ENCODE measurements at places on chromosomes 1 and 21.
A peak's percentile ranks its signal among the peaks of the same experiment; 100 is the strongest.

- no peak for DNase-seq
These were observed 2.6 kb downstream of the HYI start for GRCh38 chr1:43451157-43451591.

DNA sequence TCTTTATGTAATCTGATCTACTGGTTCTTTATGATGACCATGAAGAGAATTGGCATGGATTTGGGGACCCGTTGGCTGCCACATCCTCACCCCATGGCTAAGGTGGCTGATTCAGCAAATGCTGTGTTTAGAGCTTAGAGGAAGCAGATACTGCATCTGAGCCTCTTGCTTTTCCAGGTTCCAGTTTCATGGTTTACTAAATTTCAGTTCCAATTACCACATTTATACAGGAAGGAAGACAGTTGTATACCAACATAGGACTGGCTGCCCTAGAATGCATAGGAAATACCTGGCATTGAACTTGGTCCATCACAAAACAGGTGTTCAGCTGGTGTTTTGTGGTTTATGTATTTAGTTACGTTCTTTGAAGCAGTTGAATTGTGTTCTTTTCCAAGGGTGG, 107.1 kb downstream of the ST3GAL3 start:
- DNase-seq: no peak

- no peak for DNase-seq
These were observed 5.3 kb downstream of the SLAMF7 start for GRCh38 chr1:160744199-160744851.

- DNase-seq: peak; percentile 83
These were observed 24.1 kb downstream of the ETNK2 start for GRCh38 chr1:204127597-204128242.

DNA sequence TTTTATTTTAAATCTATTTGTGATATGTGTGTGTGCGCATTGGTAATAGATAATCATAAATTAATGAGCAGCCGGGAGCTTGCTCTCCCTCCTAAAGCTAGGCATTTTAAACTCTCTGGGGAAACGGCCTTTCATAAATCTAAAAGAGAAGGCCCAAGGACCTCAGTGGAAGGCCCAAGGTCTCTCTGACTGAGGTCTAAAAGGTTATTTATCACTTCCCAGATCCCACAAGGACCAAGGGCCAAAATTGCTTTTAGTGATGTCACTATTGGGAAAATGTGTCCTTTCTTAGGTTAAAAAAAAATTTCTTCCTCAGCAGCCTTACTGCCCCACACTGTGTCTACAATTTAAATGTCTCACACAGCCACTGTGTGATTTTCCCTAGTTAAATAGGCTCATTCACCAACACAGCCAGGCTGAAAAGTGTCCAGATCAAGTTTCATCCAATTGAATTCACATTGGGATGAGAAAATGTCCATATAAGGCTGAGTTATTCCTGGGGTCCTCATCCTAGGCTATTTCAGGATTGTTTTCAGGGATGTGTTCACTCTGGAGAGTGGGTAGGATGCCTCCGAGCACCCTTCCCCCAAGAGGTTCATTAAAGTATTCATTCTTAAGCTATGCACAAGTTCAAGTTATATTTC, 46.1 kb downstream of the SLC44A3 start:
- DNase-seq: no peak

DNA sequence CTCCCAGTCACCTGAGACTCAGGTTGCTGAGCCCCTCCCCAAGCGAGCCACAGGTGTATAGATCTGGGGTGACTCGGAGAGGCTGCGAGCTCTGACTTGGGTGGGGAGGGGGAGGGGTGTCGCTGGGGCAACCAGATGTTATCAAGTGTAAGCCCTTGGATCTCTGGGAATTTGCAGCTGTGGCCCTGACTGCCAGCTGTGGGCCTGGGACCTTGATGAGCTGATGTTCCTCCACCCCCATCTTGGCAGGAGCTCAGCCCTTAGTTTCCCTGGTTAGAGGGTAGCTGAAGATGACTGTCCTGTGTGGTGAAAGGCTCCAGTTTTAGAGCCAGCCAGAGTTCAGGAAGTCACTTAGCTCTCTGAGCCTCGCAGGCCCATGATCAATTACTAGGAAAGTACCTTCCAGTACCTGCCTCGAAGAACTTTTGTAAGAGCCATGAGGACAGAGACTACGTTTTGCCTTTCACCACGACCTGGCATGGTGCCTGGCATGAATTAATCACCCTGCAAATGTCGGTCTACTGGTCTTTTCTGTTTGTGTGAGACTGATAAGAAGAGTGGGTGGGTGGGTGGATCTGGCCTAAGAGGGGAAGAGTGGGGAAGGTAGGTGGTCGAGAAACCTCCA, 55.8 kb downstream of the YARS1 start:
- no peak for DNase-seq

DNA sequence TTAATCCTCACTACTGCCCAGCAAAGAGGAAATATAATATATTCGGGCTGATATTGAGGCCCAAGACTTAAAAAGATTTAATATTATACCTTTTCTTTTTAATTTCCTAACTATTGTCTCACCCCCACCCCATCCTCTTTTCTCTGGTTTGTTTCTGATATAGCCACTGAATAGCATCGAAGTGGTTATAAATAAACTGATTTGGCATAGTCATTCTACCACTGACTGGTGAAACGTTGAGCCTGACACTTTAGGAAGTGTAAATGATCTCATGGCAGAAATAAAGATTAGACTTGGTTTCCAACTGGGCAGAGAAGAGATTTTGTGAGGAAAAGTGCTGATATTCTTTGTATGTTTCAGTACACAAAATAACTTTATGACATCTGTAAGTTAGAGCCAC, 39.3 kb downstream of the DTL start:
- no peak for DNase-seq

DNA sequence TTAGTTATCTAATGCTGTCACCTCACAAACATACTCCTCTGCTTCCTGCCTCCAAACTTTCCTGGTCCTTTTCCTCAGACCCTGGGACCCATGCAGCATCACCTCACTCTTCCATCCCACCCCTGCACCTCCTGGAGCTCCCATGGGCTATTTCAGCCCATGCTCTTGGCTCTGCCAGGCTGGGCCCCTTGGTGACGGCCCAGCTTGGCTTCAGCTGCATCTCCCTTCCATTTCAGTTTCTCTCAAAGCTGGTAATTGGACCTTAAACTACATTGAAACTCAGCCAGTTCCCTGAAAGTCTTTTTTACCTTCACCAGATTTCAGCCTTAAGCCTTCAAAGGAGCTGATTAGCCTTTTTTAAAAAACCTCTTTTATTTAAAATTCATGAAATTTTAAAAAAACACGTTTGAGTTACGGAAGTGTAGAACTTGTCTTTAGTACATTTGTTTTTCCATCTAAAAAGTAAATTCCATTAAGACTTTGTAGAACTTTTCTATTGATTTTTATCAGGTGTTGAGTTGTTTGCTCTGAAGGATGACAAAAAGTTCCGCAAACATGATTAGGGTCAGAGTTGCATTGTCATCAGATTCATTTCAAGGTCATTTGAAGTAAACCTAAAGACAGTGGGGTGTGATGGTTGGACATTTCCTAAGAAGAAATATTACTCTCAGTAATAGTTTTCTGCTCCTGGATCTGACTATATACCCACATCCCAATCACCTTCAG, 33.5 kb downstream of the AGT start:
- DNase-seq: no peak

DNA sequence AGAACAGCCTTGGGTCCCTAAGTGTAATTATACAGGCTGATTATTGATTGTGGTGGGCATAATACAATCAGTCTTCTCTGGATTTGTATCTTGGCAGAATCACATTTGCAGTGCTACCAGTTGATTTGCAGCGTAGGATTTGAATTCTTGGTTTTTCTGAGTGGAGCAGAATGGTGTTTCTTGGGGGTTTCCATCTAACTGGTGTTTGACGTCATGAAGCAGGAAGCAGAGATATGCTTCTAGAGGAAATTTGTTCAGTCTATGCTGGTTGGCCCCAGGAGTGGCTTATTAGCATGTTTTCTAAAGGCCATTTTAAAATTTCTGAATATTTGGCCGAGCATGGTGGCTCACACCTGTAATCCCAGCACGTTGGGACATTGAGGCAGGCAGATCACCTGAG, 3.4 kb downstream of the CTTNBP2NL start:
- DNase-seq: no peak

- no peak for DNase-seq
These were observed 99.9 kb downstream of the GLUL start for GRCh38 chr1:182291584-182292192.

DNA sequence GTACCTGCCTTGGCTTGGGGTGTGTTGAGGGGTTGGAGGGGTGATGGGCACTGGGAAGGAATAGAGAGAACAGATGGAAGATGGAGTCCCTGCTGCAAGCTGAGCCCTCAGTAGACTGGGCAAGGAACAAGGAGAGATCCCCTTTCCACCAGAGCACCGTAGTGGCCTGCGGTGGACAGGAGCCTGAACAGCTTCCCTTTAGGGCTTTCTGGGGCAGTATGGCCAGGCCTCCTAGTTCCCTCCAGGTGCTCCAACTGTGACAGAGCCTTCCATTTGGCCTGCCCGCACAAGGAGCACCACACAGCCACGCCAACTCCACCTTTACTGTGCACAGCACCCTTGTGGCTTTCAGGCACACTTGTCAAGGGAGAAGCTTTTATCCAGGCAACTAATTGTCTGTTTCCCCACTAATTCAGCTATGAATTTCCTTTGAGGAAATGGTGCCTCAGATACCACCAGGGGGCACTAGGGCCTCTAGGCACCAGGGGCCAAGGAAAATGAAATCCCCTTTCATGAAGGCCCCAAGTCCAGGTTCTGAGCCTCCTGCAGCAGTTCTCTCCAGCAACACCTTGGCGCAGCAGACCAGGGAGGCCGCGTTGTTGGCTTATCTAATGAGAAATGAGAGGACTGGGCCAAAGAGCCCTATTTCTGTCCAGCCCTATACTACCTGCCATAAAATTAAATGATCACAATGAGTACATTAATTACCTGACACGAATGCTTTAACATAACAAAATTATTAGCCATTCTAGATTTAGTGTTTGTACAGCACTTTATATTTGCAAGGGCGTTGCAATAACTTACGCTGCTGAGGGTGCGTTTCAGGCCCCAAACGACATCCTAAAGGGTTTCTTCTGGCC, 23.1 kb upstream of the ERI3 start:
- DNase-seq: peak; percentile 15

DNA sequence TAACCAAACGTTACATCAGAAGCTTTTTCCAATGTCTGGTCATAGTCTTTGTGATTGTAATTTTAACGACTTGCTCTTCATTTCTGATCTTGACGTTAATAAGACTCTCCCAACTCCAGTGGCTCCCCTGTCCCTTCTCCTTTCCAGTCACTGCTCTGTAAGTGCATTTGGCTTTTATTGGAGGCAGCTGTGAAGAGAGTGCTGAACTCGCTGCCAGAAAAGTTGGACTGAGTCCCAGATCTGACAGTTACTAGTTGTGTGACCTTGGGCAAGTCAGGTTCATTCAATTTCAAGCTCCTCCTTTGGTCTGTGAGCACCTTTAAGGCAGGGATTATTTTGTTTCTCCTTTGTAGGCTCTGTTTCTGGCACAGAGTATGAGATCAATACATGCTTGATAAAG, 109.6 kb upstream of the TSPAN2 start:
- DNase-seq: no peak

GRCh38 chr1:156571919-156572662, at the start of gene IQGAP3:
TSS of gene IQGAP3 (minus strand) at chr1:156572565. CDS start at chr1:156572529, 36 bp downstream.
- DNase-seq: peak; percentile 69

DNA sequence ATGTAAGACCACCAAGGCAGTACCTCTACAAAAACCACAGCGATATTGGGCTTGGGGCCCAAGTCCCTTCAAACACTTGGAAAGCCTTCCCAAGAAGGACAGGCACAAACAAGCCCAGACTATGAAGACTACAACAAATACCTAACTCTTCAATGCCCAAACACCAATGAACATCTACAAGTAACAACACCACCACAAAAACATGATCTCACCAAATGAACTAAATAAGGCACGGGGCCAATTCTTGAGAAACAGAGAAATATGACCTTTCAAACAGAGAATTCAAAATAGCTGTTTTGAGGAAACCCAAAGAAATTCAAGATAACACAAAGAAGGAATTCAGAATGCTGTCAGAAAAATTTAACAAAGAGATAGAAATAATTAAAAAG, 86.8 kb downstream of the COL24A1 start:
- DNase-seq: no peak

DNA sequence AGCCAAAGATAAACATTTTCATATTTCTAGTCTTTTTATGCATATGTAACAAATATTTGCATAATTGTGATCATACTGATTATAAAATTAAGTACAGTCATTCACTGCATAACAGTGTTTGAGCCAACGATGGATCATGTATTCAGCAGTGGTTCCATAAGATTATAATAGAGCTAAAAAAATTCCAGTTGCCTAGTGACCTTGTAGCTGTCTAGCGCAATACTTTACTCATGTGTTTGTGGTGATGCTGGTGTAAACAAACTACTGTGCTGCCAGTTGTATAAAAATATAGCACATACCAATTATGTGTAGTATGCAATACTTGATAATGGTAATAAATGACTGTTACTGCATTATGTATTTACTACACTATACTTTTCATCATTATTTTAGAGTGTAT, 2.1 kb upstream of the S100A10 start:
- no peak for DNase-seq

DNA sequence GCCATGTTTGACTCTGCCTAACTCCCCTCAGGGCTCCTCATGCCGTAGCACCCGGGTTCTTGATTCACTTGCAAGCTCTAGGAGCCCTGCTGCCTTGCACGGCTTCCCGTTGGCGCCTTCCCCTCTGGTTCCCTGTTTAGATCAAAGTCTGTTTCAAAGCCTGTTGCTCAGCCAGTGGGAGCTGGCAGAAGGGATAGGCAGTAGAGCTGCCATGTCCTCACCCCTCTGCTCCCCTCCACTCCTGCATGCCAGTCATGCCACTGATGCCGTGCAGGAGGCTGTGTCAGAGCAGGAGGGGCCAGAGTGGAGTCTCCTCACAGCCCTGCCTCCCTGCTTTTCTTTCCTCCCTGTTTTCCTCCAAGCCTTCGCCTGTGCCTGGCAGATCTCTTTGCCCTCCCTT, 26.5 kb downstream of the HMGCS2 start:
- DNase-seq: no peak

DNA sequence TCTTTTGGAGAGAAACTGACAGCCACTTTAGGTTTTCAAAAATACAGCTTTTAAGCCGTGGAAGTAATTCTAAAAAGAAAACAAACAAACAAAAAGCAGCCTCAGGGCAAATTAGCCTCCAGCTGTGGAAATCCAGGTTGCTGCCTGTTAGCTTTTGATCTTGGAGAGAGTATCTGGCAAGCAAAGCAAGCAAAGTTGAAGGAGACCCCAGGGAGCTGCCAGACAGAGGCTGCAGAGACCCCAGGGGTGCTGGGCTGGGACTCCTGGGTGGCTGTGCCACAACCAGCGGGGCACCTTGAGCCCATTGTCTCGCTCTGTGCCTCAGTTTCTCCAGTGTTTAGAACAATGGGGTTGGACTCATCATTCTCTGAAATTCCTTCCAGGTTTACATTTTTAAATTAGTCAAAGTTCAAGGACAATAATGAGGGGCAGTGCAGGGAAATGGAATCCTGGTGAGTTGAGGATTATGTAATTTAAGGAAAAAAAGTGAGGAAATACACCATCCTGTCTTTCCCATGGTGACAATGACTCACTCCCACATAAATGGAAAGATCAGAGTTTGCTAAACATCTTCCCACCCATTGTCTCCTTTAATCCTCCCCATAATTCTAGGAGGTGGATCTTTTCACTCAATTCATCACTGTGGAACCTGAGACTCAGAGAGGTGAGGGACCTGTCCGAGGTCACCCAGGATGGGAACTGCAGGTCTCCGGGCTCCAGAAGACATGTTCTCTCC, 480.5 kb downstream of the MATN1 start:
- peak; percentile 59 for DNase-seq

All from NCI-H1436 (cell line).